ENCODE measurements at places on chromosomes 3 and 15. TPM values are rescaled to one million over a fixed set of nuclear protein-coding genes. Genes with fewer than 3 reads are reported as not detected.
A peak's percentile ranks its signal among the peaks of the same experiment; 100 is the strongest.

GRCh38 chr3:194691481-194692283 is 6.0 kb downstream of the FAM43A start:
- no peak for DNase-seq
- no peaks in the 10 kb centered on the region for H3K27me3 ChIP-seq
- H3K36me3 ChIP-seq, result no peaks in the 10 kb centered on the region
- H3K4me3 ChIP-seq, result no peak overlapping the region
- H3K27ac ChIP-seq, result no peak overlapping the region

DNA sequence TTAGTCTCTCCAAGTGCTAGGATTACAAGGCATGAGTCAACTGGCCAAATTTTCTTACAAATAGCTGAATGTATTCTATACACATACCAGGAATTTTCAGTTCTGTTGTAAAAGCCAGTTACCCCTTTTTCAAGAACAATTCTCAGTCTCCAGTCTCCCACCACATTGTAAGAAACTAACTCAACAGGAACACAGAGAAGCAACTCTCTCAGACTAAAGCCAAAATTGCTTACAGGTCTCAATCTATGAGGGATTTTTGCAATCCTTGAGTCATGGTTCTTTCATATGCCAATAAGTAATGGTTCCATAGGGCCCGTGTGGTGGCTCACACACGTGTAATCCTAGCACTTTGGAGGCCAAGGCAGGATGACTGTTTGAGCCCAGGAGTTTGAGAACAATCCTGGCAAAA is 8.5 kb downstream of the IP6K2 start:
- no peaks in the 10 kb centered on the region for H3K27me3 ChIP-seq
- peaks cover 8% of the 10 kb centered on the region for H3K36me3 ChIP-seq
- H3K4me3 ChIP-seq, result no peak overlapping the region

DNA sequence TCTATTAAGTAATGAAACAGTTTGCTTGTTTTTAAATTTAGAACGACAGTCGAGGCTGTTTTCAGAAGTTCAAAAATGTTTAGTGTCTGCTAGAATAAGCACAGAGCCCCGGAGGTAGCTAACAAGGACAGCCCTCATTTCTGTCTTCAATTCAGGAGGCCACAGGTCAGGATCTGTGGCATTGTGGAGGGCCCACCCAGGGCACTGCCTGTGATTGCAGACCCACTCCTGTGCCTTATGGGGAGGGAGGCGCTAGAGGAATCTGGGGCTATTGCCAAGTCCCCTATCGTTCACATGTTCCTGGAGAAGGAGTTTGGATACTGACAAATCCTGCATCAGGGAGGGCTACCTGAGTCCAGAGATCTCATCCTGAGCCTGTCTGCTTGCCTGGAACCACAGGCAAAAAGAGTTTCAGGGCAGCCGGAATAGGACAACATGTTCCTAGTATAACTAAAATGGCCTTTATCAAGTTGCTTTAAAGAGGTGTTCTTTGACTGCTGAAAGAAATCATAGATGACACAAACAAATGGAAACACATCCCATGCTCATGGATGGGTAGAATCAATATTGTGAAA is 141.5 kb upstream of the ROPN1 start:
- no peak overlapping the region for H3K4me3 ChIP-seq
- DNase-seq, result no peak
- no peaks in the 10 kb centered on the region for H3K27me3 ChIP-seq
- H3K27ac ChIP-seq, result no peak overlapping the region
- no peaks in the 10 kb centered on the region for H3K4me1 ChIP-seq

The SI gene
- polyA plus RNA-seq, result 0.11 TPM

GRCh38 chr3:85570819-85571218 is 612.0 kb downstream of the CADM2 start:
- H3K27me3 ChIP-seq, result no peaks in the 10 kb centered on the region
- no peak overlapping the region for H3K4me3 ChIP-seq
- no peak for DNase-seq
- no peak overlapping the region for H3K27ac ChIP-seq

GRCh38 chr3:155166441-155166840 is 86.3 kb downstream of the MME start:
- no peak overlapping the region for H3K4me3 ChIP-seq
- peaks cover 16% of the 10 kb centered on the region for H3K36me3 ChIP-seq
- H3K27ac ChIP-seq, result no peak overlapping the region
- H3K27me3 ChIP-seq, result no peaks in the 10 kb centered on the region
- H3K4me1 ChIP-seq, result peaks cover 22% of the 10 kb centered on the region
- no peak for DNase-seq

The CATSPER2 gene
- 1.9 TPM for polyA plus RNA-seq

- H3K27me3 ChIP-seq, result no peaks in the 10 kb centered on the region
- peaks cover 3% of the 10 kb centered on the region for H3K36me3 ChIP-seq
- no peak overlapping the region for H3K27ac ChIP-seq
- no peak overlapping the region for H3K4me3 ChIP-seq
- peak; percentile 27 for DNase-seq
These were observed 9.2 kb downstream of the VILL start for GRCh38 chr3:37999836-38000235.

DNA sequence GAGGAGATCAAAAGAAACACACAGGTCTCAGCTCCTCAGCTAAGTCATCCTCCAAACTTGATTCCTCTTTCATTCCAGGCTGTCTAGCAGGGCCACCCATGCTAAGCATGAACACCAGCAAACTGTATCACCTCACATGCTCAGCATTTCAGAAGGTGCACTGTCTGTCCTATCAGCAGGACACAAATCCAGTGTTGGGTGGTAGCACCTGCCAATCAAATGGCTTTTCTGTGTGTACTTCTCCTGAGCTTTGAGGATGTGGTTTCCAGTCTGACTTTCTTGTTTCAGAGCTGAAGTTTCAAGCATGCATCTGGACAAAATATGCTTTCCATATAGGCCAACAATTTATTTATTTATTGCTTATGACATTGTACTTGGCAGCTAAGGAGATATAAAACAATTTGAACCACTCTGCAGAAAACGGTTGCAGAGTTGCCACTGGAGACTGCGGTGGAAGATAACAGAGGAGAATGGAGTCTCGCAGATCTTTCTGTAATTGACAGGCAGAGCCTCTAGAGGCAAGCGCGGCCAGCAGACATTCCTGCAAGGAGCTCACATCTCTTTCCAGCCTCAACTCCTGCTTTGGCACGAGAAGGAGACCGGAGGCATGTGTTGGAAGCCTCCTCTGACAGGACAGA is 167.1 kb upstream of the WNT5A start:
- DNase-seq, result no peak
- H3K4me1 ChIP-seq, result no peaks in the 10 kb centered on the region
- no peaks in the 10 kb centered on the region for H3K27me3 ChIP-seq
- H3K4me3 ChIP-seq, result no peak overlapping the region

The TIGIT gene
- not detected for polyA plus RNA-seq

GRCh38 chr15:100199711-100200286 is 142.0 kb downstream of the ADAMTS17 start:
- no peaks in the 10 kb centered on the region for H3K27me3 ChIP-seq
- peak; percentile 23 for DNase-seq
- no peak overlapping the region for H3K4me3 ChIP-seq
- peaks cover 4% of the 10 kb centered on the region for H3K4me1 ChIP-seq
- no peak overlapping the region for H3K27ac ChIP-seq

The GPR62 gene
- polyA plus RNA-seq, result 0.41 TPM

- no peaks in the 10 kb centered on the region for H3K4me1 ChIP-seq
- H3K36me3 ChIP-seq, result no peaks in the 10 kb centered on the region
- no peak overlapping the region for H3K4me3 ChIP-seq
- no peak overlapping the region for H3K27ac ChIP-seq
- H3K27me3 ChIP-seq, result no peaks in the 10 kb centered on the region
- no peak for DNase-seq
These were observed 377.7 kb upstream of the GOLIM4 start for GRCh38 chr3:168473334-168473890.

The PAK2 gene
- polyA plus RNA-seq, result 13.4 TPM

- H3K4me1 ChIP-seq, result no peaks in the 10 kb centered on the region
- no peak for DNase-seq
- no peaks in the 10 kb centered on the region for H3K36me3 ChIP-seq
- no peaks in the 10 kb centered on the region for H3K27me3 ChIP-seq
These were observed 17.4 kb upstream of the MKRN3 start for GRCh38 chr15:23548071-23548470.

Data from kidney (tissue), 22 donors.